ENCODE measurements at places on chromosomes 16 and 17.

DNA sequence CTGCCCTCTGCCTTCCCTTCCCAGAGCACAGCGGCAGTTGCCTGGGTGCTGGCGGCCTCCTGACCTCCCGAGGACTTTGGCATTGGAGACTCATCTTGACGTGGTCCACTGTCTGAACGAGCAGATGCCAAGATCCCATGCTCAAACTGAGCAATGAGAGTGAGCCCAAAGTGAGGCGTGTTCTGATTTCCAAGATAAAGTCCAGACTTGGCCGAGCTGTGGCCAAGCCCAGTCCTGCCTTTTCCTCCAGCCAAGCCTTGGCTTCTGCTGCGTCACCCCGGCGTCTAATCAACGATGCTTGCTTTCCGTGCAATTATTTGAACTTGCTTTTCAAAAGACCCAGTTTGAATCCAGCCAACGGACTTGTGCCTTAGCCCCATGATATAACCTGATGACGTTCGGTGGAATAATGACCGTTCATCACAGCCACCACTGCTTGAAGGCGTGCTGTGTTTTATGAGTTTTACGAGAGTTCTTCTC is 179.2 kb downstream of the IRF8 start:
- DNase-seq = peak; percentile 7

DNA sequence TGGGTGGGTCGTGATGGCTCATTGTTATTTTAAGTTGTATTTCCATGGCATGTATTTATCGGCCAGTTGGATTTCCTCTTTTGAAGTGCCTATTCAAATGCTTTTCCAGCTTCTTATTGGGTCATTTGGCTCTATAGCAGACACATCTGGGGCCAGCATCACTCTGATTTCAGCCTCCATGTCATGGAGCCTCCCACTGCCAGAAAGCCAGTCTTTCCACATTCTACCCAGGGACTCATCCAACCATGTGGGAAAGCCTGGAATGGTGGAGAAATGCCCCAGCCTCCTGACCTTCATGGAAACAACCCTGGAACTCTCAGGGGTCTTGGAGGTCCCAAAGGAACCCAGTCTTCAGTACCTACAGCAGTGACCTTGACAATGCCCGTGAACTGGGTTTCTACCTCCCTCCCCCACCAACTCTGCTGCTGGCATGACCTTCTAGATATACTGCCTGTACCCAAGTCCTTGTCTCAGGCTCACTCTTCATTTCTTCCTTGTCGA is 33.8 kb upstream of the ADGRG1 start:
- DNase-seq = no peak

DNA sequence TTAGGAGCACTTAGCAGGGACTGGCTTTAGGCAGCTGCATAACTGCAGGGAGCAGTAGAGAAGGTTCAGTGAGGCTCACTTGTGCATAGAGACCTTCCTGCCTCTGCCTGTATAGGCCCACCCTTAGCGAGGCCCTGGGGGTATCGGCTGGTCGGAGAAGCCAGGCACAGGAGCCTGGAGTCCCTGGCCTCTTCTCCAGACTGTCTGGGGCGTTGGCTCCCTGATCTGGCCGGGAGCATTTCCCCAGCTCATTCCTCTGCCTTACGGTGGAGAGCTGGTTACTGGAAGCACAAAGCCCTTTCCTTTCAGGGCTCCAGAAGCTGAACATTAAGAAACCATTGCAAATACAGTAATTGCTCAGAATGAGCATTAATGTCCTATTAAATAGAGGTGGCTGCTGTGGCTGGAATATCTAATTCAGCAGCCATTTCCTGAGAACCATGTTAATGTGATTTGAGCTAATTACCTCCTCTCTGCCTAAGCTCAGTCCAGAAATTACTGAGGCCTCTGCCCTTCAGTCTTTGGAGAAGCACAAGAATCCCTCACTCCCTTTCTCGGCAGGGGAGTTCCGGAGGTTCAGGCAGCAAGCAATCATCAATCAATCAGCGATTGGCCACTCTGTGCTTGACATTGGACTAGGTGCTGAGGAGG is 18.8 kb upstream of the TMEM220 start:
- no peak for DNase-seq

GRCh38 chr17:40522961-40523310 is 21.5 kb upstream of the TNS4 start:
- no peak for DNase-seq

- DNase-seq = peak; percentile 15
Observed at GRCh38 chr16:56450275-56450985, 702 bp downstream of the NUDT21 start.

DNA sequence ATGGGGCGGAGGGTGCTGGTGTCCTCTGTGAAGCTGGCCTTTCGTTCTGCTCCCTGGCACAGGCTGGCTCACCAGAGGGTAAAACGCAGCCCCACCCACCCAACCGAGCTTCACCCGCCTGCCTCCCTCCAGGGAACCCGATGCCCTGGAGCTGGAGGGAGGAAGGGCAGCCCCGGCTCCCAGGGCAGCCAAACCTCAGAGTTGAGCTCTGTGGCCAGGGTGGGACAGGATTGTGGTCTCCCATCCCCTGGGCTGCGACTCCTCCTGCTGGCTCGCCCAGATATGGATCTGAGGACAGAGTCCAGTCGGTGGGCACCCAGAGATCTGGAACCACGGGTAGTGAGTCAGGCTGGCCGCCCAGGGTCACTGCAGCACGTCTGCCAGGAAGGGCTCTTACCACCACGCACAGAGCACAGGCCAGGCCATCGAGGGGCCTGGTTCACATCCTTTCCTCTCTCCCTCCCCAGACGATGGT is 42.6 kb upstream of the CHMP6 start:
- no peak for DNase-seq

All from cardiac fibroblast (primary cell).